ENCODE measurements at places on chromosomes 5 and 9.
A peak's percentile ranks its signal among the peaks of the same experiment; 100 is the strongest.

- peak; percentile 79 for DNase-seq
Measured at GRCh38 chr9:110802416-110803035, 133.9 kb downstream of the MUSK start.

- DNase-seq: no peak
Measured at GRCh38 chr5:149206524-149207141, 65.0 kb upstream of the AFAP1L1 start.

DNA sequence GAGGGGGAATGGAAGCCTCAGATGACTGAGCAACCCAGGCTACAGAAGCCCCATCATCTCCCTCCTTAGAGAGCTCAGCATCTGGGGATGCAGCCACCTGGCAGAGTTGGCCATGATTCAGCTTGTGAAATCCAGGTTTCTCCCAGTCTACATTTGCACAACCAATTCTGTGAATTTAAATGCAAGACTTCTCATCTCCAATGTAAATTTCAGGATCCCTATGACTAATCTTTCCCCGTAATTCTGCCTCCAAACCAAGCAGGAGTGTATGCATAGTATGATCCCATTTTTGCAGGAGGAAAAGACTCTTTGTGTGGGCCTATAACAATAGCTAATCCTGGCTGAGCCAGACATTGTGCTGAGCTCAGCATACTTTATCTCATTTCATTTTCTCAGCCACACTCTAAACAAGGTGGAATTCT, 59.6 kb upstream of the IL17B start:
- DNase-seq: no peak

DNA sequence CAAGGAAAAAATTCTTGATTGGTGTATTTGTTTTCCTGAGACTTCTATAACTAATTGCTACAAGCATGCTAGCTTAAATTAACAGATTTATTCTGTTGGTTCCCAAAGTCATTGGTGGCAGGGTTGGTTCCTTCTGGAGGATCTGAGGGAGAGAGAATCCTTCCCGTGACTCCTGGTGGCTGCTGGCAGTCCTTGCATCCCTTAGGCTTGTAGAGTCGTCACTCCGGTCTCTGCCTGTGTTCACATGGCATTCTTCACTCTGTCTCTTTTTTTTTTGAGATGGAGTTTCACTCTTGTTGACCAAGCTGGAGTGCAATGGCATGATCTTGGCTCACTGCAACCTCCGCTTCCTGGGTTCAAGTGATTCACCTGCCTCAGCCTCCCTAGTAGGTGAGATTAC, 5.3 kb downstream of the CDK9 start:
- DNase-seq: no peak

DNA sequence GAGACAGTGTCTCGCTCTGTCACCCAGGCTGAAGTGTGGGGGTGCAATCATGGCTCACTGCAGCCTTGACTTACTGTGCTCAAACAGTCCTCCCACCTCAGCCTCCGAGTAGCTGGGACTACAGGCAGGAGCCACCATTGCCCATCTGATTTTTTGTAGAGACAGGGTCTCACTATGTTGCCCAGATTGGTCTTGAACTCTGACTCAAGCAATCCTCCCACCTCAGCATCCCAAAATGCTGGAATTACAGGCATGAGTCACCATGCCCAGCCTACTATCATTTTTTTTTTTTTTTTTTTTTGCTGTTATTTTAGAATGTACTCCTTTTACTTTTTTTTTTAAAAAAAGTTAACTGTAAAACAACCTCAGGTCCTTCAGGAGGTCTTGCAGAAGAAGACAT, 449.0 kb downstream of the CCDC171 start:
- DNase-seq: no peak

DNA sequence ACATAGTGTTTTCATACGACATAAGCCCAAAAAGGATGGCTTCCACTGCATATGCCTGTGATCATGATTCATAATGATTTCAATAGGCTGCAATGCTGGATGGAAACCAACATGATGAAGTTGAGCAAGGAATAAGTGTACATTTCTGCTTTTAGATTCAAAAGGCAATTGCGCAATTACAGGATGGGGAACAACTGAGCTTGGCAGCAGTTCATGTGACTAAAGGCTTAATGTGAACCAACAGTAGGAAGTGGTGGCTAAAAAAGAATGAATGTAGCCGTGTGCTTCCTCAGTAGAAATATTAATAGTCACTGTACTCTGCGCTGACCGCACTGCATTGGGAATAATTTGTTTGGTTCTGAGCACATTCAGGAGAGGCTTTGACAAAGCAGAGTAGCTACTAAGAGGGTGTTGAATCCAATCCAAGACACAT, 51.2 kb downstream of the SLC1A3 start:
- peak; percentile 100 for DNase-seq

- DNase-seq: no peak
Measured at GRCh38 chr5:67636850-67637524, 440.4 kb upstream of the CD180 start.

DNA sequence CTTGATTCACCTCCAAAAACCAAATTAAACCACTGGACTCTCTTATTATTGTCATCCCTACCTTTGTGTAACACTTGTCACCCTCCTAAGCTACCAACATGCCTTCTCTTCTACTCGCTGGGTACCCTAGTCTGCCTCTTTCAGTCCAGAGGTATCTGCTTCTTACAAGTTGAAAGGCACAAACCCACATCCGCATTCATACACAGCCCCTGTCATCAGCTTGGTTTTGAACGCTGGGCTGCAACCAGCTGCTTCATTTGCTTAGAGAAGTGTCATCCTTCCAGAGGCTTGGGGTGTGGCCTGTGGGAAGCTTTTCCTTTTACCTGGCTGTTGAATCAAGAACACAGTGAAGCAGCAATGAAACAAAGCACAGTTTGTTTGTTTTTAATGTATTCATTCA, 138.8 kb upstream of the WWC1 start:
- no peak for DNase-seq

All from inflammatory macrophage (primary cell).